Body of pancreas (tissue), 4 donors: ENCODE measurements at places on chromosomes 4 and X.
A peak's percentile ranks its signal among the peaks of the same experiment; 100 is the strongest.

- DNase-seq = no peak
Observed at GRCh38 chrX:130014770-130015169, 32.3 kb downstream of the BCORL1 start.

GRCh38 chrX:69603566-69604194 is 12.2 kb upstream of the EDA start:
- no peak for DNase-seq

GRCh38 chr4:150581056-150581605 is 820 bp upstream of the MAB21L2 start:
- DNase-seq = no peak

GRCh38 chr4:108244606-108245005 is 75.9 kb upstream of the LEF1 start:
- DNase-seq = no peak

DNA sequence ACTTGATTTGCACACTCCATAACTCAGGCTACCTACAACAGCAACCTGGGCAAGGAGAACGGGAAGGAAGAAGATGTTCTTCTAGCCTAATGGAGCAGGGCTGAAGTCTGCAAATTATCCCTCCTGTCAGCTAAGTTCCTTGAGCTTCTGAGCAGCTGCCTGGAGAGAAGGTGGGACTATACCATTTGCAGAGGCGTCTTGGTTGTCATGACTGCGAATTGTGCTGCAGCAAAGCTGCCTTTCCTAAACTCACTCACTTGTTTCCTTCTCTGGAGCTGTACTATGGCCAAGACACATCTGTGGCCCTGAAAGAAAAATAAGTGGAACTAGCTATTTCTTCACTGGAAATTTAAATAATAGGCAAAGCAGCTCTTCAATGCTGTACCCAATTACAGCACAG is 682.4 kb upstream of the GRIA3 start:
- no peak for DNase-seq

DNA sequence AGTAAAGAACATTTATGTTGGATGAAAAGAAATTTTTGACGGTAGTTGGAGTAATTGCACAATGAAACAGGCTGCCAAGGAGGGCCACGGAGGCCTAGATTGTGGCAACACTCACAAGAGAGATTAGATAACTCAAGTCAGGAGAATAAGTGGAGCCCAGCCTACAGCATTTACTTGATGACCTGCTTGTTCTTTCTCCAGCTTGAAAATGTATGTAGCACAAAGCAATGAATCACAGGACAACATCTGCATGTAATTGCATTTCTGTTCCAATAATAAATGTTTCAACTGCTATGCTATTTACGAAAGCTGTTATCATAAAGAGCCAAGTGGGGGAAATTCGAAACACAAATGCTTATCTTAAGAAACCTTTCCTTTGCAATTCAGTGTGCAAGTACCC is 221.2 kb upstream of the MID1 start:
- no peak for DNase-seq

DNA sequence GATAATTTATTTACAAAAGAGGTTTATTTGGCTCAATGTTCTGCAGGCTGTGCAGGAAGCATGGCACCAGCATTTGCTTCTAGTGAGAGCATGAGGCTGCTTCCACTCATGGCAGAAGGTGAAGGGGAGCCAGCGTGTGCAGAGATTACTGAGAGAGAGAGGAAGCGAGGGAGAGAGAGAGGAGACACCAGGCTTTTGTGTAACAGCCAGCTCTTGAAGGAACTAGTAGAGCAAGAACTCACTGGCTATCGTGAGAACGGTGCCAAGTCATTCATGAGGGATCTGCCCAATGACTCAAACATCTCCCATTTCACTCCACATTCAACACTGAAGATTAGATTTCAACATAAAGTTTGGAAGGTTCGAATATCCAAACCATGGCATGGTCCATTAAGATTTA is 12.7 kb downstream of the GUCY1A1 start:
- no peak for DNase-seq

GRCh38 chr4:68416591-68416990 is 30.7 kb upstream of the TMPRSS11E start:
- no peak for DNase-seq

- DNase-seq = peak; percentile 19
Observed at GRCh38 chr4:87527431-87528220, 1.6 kb downstream of the SPARCL1 start.

DNA sequence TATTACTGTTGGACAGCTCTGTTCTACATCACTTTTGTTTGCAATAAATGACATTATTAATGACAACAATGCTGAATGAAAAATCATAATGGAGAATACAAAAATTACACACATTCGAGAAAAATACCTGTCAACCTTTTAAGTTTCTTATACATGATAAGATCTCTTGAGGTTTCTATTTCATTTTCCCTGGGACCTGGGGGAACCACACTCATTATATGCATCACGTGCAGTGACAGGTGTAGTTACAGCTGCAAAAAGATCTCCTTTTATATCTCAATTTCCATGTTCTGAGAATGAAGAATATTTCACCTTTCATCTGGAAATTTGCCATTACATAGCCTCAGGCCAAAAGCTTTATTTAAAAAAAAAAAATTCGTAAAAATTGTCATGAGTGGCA is 1347.0 kb upstream of the AGA start:
- DNase-seq = no peak

GRCh38 chr4:168619266-168619631 is 122.4 kb downstream of the PALLD start:
- no peak for DNase-seq

GRCh38 chr4:121064482-121064881 is 7.9 kb downstream of the NDNF start:
- DNase-seq = no peak

GRCh38 chr4:115259642-115260041 is 146.2 kb upstream of the NDST4 start:
- DNase-seq = no peak

- DNase-seq = no peak
Observed at GRCh38 chr4:107153228-107153627, 117.1 kb upstream of the DKK2 start.

DNA sequence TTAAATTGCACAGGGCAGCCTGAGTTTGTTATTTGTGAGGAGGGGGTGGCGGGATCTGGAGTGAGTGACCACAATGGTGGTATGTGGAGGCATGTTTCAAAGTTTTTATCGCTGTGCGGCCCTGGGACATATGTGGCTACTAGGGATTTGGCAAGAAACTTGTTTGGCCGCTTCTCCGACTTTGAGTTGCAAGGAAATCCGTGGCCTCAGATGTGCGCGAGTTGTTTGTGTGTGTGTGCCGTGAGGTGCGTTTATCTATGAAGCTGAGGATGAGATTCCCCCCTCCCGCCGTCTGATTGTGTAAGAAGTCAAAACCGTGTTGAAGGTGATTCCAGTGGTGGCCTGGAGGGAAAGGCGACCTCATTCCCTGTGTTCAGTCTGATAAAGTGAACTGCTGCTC is 1.4 kb downstream of the JADE3 start:
- peak; percentile 39 for DNase-seq

DNA sequence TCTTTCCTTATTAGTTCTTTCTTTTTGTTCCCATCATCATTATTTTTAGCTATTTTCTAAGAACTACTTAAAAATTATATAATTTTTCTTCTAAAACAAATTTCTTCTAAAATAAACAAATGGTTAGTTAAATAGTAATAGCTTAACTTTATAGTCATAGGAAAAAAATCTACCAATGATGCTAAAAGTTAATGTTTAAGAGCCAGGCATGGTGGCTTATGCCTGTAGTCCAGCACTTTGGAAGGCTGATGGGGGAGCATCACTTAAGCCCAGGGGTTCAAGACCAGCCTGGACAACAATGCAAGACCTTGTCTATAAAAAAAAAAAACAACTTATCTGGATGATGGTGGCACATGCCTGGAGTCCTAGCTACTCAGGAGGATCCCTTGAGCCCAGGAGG is 127.1 kb upstream of the ANXA3 start:
- DNase-seq = no peak

GRCh38 chrX:39238006-39238405 is 436.7 kb downstream of the MID1IP1 start:
- no peak for DNase-seq

GRCh38 chr4:2948895-2949781 is 14.1 kb downstream of the NOP14 start:
- DNase-seq = no peak

GRCh38 chr4:15413623-15414019 is 14.2 kb upstream of the C1QTNF7 start:
- no peak for DNase-seq

- peak; percentile 50 for DNase-seq
Observed at GRCh38 chr4:185859111-185859510, 47.1 kb upstream of the SORBS2 start.

DNA sequence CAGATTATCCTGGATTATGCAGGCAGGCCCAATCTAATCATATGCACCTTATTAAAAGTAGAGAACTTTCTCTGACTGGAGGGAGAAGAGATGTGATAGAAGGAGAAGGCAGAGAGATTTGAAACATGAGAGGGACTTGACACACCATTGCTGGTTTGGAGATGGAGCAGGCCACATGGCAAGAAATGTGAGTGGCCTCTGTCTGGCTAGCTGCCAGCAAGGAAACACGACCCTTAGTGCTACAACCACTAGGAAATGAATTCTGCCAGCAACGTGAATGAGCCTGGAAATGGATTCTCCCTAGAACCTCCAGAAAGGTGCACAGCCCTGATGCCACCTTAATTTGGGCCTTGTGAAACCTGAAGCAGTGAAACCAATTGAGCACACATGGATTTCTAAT is 79.5 kb upstream of the MBNL3 start:
- DNase-seq = no peak

- no peak for DNase-seq
Observed at GRCh38 chrX:120739300-120739699, 109.4 kb upstream of the C1GALT1C1 start.

GRCh38 chr4:170226288-170226687 is 136.5 kb upstream of the AADAT start:
- DNase-seq = peak; percentile 2

DNA sequence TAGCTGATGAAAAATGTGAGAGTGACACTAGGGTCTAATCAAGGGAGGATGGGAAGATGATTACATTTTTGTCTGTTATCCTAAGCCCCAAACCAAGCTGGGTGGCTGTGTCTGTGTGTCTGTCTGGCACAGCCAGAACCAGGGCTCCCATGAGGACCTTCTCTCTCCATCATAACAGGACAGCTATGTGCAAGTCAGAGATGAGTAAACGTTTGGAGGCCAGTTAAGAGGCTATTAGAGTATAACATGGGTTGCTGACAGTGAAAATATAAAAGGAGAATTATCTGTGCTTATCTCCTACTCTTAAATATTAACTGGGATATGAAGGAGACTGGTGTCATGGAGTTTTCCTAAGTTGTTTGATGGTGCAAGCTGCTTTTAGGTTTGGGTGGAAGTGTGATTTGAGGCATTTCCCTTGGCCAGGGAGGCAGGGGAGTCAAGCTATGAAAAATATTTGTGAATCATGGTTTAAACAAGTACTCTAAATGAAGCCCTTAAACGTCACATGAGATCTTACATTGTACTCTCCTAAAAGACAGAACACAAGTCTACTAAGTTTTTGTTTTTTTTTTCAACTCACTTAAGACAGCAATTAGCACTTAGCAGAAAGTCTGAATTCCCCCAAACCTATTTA is 156.2 kb downstream of the ENOX2 start:
- no peak for DNase-seq

DNA sequence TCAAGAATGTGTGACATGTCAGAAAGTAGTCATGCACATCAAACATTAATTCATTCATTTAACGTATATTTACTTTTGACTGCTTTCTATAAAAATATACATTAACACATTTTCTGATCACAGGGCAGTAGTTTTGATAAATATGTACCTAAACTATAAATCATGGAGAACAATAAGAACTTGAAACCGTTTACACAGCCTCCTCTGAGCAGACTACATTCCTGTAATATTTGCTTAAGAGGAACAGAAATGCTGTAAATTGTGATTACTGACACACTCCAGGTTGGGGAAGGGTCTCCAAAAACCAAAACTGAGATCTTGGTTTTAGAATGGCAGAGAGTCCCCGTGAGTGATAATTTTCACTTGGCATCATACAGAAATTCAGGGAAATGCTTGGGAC is 120.7 kb upstream of the PPARGC1A start:
- DNase-seq = no peak

DNA sequence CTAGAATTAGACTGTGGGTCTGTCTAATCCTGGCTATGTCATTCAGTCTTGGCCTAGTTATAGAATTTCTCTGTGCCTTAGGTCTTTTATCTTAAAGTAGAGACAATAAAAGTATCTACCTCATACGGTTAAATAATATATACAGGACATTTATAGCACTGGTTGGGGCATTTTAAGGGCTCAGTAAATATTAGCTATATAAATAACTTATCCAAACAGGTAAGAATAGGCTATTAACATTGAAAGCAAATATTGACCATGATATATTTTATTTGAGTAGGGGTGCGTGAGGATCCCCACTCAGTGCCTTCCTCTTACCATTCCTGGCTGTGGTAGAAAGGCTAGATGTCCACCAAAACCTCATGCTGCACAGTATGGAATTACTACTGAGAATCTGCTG is 47.4 kb downstream of the HSD17B13 start:
- no peak for DNase-seq

DNA sequence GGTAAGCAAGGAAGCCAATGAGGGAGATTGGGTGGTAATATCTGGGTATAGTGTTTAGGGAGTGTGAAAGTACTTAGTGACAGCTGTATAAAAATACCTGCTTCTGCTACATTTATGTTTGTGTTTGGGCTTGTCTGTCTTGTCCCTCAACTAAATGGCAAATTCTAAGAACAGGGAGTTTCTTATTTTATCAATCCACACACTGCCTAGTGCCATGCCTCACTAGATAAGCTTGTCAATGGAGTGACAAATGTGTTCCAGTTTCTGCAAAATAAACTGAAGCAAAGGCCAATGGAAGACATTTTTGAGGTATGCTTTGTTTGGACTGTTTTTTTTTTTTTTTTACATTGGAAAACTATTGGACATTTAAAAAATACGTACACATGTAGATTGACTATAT is 418.0 kb downstream of the SH2D1A start:
- no peak for DNase-seq

DNA sequence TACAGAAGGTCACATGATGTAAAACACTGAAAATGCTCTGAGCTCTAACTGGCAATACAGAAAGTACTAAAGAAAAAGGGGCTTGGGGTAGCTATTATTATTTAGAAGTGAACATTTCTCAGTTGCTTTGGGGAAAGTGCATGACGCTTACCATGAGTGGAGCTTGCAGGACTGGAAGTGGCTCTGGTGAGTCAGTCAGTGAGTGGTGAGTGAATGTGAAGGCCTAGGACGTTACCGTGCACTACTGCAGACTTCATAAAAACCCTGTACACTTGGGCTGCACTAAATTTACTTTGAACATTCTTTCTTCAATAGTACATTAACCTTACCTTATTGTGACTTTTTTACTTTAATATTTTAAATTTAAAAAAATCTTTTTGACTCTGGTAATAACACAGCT is 89.3 kb upstream of the ENPP6 start:
- DNase-seq = no peak

DNA sequence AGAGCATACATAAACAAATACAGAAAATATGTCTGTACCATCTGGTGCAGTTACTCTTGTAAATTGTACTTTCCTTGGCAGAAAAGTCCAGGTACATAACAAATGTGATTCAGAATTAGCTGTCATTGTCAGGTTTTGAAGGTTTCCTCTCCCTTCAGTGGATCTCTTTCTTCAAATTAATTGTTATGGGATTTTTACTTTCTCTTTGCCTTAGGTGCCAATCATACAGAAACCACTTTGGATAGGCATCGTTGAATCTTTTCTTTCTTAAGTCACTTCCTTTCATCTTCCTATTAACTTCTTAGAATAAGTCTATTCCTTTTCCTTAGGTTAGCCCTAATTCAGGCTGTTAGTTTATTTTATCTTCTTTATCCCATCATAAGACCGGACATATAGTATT is 1992.1 kb upstream of the IGFBP7 start:
- no peak for DNase-seq

GRCh38 chr4:87872028-87872427 is 39.3 kb downstream of the MEPE start:
- DNase-seq = no peak
